Stimulated activated naive CD4-positive, alpha-beta T cell treated with Interleukin-2 at 50 U/mL for 16 hours (primary cell): ENCODE measurements at places on chromosomes 6 and 20.

- no peak for DNase-seq
Observed at GRCh38 chr6:105561486-105561885, 158.6 kb upstream of the PREP start.

GRCh38 chr20:36167902-36168503, 13.5 kb downstream of the EPB41L1 start:
- no peak for DNase-seq

DNA sequence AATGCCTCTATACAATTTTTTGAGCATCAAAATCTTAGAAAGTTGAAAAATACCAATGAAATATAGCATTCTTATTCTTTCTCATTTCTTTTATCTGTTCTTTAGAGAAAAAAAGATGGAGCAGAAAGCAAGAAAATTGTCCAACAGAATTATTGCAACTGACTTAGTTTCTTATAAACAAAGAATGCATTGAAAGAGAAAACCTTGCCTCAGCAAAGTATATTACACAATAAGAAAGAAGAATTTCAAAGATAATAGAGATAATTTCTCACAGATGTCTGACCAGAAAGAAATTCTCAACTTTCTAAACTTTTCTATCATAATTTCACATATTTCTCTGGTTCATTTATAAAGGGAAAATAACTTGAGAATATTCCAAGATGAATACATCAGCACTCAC, 47.0 kb upstream of the PRND start:
- no peak for DNase-seq

GRCh38 chr20:43363506-43363905, 94.2 kb upstream of the SRSF6 start:
- no peak for DNase-seq

DNA sequence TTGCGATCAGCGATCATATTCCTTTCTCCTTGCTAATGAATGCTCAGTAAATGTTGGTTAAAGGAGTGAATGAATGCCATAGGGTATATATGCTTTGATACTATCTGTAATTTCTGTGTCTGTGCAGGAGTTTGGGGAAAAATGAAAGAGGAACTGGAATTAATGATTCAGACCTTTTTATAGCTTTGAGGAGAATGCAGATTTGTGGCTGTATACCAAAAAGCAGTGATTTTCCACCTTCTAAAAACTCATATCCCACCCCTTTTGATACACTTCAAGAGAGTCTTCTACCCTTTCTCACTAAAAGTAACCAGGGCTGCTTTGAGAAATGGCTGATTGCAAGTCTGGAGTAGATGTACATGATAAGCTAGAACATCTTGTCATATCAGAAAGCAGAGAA, 26.6 kb upstream of the SUMO4 start:
- DNase-seq = no peak

- no peak for DNase-seq
Observed at GRCh38 chr6:25302151-25302550, 23.0 kb downstream of the CARMIL1 start.

GRCh38 chr6:54847799-54848597, 1.4 kb downstream of the FAM83B start:
- no peak for DNase-seq

DNA sequence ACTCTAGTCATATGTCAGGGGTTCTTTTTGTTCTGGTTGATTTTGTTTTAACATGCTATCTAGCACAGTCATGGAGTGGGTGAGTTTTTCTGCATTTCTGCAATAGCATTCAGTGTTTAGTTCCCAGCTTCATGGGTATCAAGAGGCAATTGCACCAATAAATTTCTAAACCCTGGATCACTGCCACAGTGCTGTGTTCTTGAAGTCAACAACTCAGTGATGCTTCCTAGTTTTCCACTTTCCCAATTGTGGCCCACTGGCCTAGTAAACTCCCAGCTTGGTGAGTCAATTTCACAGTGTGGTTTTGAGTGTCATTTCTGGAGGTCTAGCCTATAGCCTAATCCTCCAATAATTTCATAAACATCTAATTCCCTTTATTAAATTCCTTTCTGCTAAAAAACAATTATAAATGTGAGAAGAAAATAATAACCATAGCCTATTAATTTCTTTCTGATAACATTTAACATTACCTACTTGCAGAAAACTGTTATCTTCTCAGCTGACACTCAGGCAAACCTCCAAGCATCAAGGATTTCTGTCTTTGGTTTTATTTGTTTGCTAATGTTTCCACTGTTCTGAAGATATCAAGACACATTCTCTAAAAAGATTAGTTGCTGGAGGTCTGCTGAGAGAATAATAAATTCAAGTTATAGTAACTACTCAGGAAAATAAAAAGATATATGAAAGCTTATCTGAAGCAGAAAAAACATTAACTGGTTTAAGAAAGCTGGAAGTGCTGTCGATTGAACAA, 89.9 kb downstream of the PDE7B start:
- no peak for DNase-seq

DNA sequence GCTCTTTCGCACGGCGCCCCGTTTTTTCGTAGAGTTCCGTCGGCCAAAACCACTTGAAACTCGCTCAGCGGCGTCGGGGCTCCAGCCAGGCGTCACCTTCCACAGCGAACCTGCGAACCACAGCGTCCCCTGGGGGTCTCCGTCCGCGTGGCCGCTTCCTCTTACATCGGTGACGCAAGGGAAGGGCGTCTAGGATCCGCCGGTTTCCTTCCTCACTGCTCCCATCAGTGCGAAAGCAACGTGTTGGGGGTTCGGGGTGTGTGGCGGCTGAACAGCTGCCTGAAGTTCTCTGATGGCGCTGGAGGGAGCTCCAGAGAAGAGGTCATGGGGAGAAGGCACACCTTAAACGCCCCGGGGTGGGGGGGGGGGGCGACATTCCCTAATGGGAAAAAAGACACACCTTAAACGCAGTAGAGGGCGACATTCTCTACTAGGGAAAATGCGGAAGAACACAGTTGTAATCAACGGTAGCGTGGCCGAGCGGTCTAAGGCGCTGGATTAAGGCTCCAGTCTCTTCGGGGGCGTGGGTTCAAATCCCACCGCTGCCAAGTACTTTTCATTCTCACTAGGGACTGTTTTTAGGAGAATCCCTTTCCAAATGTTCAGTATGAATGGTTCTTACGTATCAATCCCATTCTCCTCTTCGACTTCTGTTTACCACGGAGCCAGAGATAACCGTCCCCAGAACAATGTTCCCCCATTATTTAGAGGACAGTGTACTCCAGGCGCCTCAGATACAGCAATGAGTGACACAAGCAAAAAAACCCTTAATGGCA, 16.4 kb downstream of the ZNF311 start:
- DNase-seq = peak; percentile 48

- no peak for DNase-seq
Observed at GRCh38 chr6:53643481-53643965, 22.0 kb downstream of the KLHL31 start.

GRCh38 chr6:73078908-73079610, 146.2 kb downstream of the KHDC1L start:
- no peak for DNase-seq

DNA sequence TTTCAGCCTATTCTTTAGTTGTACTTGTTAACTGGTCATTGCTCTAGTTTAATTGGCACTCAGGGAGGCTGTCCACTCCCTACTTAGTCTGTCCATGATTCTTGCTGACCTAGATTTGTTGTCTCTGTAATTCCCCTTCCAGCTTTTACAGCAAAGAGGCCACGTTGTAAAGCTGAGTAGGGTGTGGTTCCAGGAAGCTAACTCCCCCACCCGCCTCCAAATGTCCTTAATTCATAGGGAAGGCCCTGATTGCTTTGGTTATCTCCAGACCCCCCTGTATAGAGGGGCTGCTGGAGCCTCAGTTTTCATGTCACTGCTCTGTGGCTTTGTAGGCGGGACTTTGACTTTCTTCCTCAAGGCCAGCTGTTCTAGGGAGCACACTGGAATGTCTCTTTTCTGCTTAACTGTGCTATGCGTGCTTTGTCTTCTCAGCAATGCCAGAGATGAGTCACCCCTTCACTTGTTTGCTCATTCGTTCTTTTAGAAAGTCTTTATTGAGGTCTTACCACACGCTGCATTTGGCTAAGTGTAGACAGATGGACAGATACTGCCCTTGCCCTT, 175.1 kb upstream of the JAG1 start:
- no peak for DNase-seq

GRCh38 chr6:19849755-19850154, 12.6 kb downstream of the ID4 start:
- DNase-seq = no peak

- no peak for DNase-seq
Observed at GRCh38 chr6:52564856-52565255, 12.0 kb downstream of the TRAM2 start.

- DNase-seq = no peak
Observed at GRCh38 chr6:43867996-43868395, 98.0 kb downstream of the VEGFA start.

DNA sequence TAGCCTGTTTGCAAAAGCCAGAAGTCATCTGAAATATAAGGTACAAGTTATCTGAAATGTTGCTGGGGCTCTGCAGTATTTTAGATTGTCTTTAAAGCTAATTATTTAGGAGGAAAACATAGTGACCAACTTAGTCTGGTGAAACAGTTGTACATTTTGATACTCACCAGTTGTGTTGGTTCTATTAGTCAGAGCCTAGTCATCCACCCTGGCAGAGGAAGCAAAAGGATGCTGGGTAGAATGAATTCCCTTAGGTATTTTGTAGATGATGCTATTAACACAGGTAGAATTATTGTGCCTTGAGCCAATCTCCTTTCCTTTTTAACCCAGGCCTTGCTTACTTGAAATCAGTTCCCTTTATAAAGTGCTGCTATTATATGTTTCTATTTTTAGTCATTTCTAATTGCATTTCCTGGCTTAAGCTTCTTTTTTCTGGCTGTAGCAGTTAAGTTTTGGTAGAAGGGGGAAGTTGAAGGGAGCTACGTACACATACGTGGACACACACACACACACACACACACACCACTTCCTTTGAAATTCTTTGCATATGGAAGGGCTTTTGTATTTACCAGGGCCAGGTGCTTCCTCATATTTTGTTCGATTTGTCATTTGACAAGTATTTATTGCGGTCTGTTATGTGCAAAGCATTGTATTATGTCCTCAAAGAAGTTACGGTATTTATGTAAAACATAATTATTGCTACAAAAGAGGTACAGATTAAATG, 82.4 kb downstream of the RTN4IP1 start:
- DNase-seq = no peak

- no peak for DNase-seq
Observed at GRCh38 chr20:31764641-31765305, 25.7 kb downstream of the TPX2 start.

DNA sequence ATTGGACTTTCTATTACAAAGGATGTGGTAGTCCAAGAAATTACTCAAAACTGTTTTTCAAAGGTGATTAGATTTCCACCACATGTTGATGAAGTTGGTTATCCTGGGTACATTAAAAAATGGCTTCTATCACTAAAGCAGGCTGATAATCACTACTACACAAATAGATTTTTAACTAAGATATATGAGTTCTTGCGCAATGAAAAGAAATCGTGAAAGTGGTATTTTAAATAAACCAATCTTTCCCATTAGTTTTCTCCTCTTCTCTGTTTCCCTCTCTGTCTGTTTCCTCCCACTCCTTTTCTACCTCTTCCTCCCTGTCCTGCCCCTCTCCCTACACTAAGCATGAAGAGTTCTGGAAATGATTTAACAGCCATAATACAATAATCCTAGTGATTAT, 487.9 kb upstream of the CITED2 start:
- DNase-seq = no peak

DNA sequence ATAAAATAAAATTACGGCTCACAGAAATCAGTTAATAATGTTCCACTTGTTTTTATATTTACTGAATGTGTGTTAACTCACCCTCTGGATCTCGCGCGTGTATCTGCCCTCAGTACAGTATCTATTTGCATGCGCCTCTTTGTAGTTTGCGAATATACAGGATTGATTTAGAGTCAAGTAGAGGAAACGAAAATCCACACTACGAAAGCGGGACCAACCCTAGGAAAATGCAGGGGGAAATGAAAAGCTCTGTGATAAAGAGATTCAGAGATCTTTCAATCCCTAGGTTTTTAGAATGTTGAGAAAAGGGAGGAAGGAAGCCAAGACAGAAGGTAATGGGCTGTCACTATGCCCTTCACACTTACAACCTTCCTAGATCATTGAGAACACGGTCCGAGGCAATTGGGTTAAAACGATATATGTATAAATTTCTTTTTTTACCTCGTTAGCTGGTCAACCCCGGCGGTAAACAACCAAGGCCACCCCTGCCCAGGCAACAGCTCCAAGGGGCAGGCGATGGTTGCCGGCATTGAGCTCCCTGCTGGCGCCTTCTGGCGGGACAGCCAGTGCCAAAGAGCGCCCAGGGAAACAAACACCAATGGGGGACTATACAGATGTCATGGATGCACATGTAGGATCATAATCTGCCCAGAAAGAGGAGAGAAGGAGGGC, 792 bp upstream of the FUT9 start:
- DNase-seq = no peak

GRCh38 chr6:123316733-123317323, 319.9 kb downstream of the TRDN start:
- DNase-seq = no peak

- DNase-seq = peak; percentile 66
Observed at GRCh38 chr6:33768644-33769120, 20.2 kb downstream of the LEMD2 start.

DNA sequence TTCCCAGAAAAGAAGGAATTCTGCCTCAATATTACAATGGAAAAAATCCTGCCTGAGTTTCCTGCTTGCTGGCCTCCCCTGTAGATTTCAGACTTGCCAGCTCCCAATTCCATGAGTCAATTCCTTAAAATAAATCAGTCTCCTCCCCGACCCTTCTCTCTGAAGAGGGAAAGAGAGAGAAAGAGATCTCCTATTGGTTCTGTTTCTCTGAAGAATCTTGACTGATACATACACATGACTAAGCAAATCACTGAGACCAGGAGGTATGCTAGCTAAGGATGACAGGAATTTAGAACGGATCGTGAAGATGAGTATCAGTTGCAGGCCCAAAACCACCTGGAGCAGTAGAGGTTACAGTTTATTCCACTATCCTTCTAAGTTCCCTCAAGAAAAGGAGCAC, 11.3 kb upstream of the RBM24 start:
- DNase-seq = no peak

DNA sequence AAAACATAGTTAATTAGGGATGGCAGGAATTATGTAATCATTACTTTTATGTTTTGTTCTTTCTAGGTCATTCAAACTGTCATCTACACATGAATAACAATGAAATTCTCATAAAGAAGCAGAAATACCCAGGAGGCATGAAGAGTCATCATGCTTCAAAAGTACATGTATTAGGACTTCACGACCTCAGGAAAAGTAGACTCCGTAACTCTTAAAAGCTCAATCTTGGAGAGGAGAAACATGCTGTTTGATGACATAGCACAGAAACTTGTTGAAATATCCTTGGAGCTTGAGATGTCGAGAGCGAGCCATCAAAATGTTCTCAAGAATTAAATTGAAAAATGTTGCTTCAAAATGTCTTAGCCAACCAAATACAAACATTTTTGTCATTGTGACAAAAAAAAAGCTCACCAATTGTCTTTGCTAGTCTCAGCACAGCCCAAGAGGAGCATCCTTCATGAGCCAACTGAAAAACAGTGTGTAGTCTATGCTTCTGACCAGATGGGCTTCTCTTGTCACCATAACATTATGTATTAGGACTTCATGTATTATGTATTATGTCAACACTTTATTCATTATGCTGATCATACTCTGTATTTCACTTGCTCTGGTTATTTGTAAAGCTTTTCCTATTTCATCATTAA, 28.2 kb upstream of the ANKEF1 start:
- no peak for DNase-seq

- DNase-seq = no peak
Observed at GRCh38 chr6:56399250-56399671, 151.9 kb upstream of the COL21A1 start.
